Foreskin melanocyte (primary cell): ENCODE measurements at places on chromosomes 3 and 15.

DNA sequence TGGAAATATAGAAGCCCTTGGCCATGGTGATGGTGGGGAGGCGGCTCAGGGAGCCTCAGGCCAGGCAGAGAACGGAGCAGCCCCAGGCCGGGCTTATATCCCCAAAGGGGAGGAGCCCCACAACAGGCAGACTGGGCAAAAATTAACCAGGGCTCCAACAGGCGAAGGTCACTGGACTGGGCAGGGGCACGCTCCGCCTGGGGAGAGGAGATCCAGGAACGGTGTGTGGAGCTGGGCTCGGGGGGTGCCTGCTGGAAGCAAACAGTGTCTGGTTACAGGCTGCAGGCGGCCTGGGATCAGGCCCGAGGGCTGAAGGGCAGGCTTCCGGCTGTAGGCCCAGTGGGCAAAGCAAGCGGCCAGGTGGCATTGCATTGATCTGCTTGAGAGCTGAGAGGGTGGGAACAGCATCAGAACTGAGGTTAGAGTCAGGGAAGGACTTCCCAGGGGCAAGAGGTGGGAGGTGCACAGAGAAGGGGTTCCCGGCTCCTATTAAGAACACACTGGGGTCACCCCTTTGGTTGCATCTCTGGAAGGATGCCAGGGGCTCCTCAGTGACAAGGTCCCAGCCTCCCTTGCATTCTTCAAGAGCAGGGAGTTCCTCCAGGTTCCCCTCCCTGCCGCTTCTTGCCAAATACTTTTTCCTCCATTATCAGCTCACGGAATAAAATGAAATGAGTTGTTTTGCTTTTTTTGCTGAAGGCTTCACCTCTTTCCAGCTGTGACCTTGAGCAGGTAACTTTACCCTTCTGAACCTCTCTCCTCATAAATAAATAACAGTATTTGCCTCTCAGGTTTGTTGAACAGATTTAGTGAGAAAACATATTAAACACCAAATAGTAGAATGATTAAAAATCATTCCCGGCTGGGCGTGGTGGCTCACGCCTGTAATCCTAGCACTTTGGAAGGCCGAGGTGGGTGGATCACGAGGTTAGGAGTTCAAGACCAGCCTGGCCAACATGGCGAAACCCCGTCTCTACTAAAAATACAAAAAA is 7.8 kb downstream of the ANPEP start:
- no peak for DNase-seq

- DNase-seq, result no peak
Measured at GRCh38 chr3:119841808-119842471, 60.0 kb downstream of the NR1I2 start.

DNA sequence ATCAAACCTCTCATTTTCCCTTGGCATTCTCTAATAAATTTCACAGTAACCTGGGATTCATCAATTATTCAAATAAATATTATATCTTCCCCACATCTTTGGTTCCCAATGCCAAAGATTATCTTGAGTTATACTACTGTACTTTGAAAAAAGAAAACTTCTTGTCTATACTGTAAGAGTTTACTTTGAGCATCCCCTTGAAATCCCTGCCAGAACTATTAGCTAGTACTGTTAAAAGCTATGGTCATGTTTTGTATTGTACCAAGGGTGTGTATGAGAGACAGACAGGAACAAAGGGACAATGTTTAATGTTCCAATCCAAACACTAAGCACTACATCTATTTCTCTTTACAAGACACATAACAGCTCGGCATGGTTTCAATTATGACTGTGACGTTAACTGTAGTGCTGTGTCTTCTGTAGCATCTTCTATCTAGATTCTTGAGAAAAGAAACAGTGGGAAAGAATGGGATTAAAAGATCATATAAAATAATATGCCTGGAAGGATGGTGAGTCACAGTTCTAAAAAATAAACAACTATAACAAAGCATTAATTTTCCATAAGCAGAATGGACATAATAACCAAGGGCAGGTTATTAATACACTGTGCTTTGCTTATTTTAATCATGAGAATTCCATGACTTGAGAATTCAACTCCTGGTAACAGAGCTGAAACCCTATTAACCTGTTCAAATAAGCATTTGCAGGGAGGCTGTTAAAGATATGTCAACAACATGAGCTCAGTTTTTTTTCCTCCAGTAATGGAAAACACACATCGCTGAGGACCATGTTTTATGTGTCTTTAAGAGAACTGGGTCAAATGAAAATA is 71.1 kb downstream of the ALDH1A2 start:
- DNase-seq, result peak; percentile 10

- DNase-seq, result no peak
Measured at GRCh38 chr3:157285141-157285540, 125.2 kb upstream of the CCNL1 start.

- DNase-seq, result no peak
Measured at GRCh38 chr3:186489507-186489906, 54.7 kb downstream of the CRYGS start.

DNA sequence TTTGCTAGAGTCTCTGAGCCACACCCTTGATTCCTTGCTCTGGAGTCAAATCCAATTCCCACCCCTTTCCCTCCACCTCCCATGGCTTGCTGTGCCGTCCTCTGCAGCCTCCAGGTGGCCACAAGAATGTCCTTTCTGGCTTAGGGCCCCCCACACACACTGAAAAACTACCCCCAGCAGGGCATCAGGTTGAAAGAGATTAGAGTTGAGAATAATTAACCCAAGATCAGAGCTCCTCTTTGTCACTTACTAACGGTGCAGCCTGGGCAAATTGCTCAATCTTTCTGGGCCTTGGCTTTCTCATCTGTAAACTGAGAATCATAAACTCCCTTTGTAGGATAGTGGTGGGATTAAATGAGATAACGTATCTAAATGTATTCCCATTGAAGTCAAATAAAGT is 78.5 kb downstream of the MRPL46 start:
- DNase-seq, result no peak

GRCh38 chr3:63047068-63047467 is 171.9 kb upstream of the CADPS start:
- no peak for DNase-seq

DNA sequence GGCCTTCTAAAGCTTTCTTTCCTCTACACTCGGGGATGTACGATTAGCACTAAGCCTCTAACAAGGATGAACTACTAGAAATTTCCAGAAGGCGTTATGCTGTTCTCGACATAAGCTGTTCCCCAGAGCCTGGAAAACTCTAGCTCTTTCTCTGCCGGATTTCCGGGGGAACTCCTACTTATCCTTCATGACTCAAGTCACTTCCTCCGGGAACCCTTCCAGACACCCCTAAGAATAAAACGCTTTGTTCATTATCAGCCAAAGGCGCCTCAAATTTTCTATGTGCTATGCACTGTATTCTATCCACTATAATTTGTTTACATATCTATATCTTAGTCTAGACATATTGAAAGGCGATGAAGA is 455 bp upstream of the SNAP23 start:
- peak; percentile 75 for DNase-seq

GRCh38 chr3:163364717-163365116 is 1713.6 kb downstream of the SI start:
- DNase-seq, result no peak

- DNase-seq, result no peak
Measured at GRCh38 chr3:57126244-57126643, 38.9 kb downstream of the IL17RD start.

- DNase-seq, result no peak
Measured at GRCh38 chr3:27354161-27354560, 15.0 kb downstream of the NEK10 start.

DNA sequence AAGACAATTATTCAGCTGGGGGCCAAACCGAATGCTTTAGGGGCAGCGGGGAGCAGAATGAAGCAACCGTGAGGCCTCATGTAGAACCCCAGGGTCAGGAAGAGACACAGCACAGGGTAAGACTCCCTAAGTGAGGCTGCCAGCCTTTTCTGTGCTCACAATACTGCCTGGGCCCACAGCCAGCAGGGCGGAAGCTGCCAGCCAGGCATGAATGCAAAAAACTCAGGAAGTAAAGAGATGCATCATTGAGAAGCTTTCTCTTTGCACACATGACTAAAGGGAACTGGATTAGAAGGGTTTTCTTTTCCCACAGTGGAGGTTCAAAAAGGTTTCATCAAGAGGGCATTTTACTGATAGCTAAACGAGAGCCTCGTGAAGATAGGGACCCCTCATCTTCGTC is 33.3 kb downstream of the CA12 start:
- DNase-seq, result peak; percentile 86

DNA sequence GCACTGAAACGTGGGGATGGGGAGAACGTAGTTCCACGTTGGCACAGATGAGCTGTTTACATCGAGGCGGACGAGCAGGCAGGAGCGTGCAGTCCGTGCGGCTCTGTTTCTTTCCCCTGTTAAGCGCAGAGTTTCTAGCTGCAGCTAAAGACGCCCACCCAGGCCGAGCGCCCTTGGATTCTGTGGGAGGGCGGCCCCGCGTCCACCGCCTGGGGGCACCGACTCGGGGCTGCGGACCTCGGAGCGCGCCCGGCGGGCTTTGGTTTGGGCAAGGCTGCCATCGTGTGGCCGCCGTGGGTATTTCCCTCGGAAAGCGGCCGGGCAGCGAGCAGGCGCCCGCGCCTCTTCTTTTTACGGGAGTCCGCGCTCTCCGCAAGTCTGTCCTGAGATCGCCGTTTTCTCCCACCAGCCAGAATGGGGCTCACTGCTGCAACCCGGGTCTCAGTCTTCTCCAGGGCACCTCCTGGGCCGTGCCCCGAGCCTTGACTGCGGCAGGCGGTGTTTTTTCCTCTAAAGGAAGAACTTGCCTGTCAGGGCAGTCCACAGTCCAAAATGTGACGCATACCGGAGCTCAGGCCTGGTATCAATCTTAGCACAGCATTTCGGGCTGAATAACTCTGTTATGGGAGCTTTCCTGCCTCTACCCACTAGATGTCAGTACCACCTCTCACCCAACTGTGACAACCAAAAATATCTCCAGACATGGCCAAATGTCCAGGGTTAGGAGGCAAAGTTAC is 219.9 kb upstream of the IGF1R start:
- peak; percentile 61 for DNase-seq

DNA sequence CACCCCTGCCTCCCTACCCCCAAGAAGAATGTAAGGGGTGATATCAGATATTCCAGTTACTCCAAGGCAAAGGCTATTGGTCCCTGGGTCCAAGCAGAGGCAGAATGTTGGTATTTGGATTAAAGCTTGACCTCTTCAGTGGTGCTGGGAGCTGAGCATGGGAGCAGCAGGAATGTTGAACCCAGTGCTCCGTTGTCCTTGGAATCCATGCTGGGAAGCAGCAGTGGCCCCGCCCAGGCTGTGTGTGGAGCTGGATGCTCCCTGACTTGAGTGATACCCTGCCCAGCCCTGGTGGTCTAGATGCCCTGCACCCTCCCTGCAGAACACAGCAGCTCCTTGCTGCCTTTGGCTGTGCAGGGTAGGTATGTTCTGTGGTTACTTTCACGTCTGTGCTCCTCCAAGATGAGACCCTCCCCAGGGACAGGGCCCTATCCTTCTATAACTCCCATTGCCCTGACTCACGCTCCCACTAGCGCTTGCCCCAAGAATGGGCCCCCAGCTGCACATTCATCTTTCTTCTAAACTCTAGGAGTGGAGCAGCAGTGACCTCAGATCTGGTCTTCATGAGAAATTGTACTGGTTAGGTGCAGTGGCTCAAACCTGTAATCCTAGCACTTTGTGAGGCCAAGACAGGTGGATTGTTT is 35.1 kb downstream of the UMPS start:
- no peak for DNase-seq

DNA sequence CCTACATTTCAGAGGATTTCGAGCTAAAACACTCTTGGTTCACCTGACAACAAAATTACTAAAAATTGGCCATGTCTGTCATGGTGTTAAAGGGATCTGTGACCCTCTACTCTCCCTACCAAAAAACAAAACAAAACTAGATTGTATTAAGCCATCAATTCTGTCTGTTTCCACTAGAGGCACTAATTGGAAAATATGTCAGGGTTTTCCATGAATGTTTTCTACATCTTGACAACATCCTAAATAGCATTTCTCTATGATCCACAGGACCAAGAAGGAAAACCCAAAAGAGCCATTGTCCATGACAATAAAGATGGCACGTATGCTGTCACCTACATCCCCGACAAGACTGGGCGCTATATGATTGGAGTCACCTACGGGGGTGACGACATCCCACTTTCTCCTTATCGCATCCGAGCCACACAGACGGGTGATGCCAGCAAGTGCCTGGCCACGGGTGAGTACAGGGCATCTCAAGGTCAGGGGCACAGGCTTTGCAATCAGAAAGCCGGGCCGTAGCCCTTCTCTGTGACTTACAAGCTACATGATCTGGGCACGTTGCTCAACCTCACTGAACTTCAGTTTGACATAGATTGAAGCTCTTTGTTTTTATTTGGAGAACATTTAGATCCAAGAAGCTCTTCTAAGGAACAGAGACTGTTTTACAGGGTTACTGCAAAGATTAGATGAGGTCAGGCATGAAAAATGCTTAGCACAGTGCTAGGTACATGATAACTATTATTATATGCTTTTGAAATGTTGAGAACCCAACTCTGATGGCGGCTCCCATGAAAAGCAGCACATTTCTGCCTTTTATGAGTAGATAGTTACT is 74.8 kb downstream of the DNASE1L3 start:
- no peak for DNase-seq

GRCh38 chr3:139538733-139539132 is 809 bp downstream of the RBP1 start:
- DNase-seq, result no peak

DNA sequence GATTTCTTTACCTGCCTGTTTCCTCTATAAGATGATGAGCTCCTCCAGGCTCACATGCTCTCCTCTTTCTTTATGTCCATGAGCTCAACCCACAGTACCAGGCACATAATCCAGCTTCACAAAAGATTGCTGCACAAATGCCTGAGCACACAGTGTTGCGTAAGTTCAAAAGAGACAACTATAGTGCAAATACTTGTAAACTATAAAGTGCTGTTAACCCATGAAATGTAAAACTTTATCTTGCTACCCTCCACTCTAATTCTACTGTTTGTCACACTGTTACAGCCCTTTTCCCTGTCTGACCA is 101.0 kb upstream of the LPP start:
- no peak for DNase-seq

DNA sequence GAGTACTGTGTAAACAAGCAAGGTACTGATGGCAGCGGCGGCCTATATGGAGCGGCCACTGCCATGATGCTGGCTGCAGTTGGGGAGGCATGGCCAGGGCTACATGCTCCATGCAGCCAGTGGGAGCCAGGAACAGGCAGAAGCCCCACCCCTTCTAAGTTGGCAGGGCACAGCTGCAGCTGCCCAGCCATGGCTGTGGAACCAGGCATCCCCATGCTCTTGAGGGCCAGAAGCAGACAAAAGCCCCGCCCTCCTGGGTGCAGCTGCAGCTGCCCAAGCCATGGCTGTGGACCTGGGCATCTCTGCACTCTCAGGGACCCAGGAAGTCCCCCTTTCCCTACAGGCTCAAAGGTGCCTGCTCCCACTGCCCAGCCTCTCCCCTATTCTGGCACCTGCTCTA is 150.9 kb downstream of the FMN1 start:
- no peak for DNase-seq
